ENCODE measurements at places on chromosomes 6 and 20.
A peak's percentile ranks its signal among the peaks of the same experiment; 100 is the strongest.

- DNase-seq = no peak
These were observed 50.4 kb upstream of the MPC1 start for GRCh38 chr6:166433096-166433495.

DNA sequence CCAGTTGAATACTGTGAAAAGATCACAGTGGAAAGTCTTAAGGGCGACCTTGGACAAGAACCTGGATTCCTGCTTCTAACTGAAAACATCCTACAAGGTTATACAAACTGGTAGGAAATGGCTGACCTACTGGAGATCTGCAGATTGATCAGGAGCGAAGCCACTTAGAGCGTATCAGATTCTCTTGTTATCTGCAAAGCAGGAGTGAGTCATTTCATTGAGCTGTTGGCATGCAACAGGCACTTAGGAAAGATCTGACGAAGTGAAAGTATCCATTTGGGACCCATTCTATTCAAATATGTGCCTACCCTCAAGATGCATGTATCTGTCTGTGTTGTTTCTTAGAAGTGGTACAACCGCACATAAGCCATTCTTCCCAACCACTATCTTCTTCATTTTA is 131.2 kb upstream of the RIN2 start:
- DNase-seq = no peak

GRCh38 chr20:38275815-38276550 is 15.4 kb upstream of the KIAA1755 start:
- no peak for DNase-seq

DNA sequence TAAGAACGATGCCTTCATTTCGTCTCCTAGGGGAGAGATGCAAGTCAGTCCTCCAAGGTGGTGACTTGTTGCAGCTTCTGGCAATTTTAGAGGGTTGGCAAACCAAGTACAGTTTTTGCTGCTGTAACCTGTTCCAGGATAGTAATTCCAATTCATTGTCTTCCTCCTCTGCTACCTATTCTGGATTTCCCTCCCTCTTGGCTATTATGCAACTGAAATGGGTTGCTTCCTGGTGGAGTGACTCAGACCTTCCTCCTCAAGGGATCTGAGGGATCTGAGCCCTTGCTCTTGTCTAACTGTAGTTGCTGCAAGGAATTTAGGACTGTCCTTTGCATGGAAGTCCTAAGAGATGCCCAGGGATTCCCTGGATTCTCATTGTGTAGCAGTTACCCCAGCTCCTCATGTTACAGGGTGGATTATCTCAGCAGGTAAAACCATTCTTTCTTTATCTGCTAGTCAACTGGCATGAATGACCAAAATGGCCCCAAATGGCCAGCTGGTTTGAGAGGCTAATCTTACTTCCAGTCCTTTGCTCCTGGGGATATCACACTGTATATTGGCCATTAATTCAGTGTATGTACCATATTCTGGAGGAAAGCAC is 17.6 kb upstream of the ELMO2 start:
- DNase-seq = no peak

DNA sequence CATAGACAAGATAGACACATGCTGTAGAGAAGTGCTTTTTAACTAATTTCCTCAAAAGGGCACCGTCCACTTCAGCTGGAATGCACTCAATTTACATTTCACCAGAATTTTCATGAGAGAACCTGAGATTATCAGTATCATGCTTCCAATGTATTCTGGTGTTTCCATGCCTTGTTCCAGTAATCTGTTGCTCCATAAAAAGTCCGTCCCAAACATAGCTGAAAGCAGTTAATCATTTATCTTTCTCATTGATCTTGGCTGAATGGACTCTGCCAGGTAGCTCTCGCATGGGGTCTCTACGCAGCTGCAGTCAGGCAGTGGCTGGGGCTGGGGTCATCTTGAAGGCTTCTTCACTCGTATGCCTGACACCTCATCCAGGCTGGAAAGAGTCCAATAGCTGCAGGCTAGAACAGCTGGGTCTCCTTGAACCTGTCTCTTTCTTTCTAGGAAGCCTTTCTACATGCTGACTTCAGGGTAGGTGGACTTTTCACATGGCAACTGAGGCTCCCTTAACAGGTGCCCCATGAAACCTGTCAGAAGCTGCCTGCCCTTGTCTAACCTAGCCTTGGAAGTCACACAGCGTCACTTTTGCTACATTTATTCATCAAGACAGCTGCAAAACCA is 18.6 kb upstream of the COL12A1 start:
- no peak for DNase-seq

GRCh38 chr20:51461306-51461705 is 81.2 kb downstream of the NFATC2 start:
- DNase-seq = no peak

GRCh38 chr6:128305228-128305627 is 215.2 kb downstream of the PTPRK start:
- DNase-seq = no peak

- DNase-seq = no peak
These were observed 44.0 kb upstream of the TRAM2 start for GRCh38 chr6:52620906-52621190.

GRCh38 chr6:108795814-108796213 is 52.4 kb upstream of the ARMC2 start:
- no peak for DNase-seq

DNA sequence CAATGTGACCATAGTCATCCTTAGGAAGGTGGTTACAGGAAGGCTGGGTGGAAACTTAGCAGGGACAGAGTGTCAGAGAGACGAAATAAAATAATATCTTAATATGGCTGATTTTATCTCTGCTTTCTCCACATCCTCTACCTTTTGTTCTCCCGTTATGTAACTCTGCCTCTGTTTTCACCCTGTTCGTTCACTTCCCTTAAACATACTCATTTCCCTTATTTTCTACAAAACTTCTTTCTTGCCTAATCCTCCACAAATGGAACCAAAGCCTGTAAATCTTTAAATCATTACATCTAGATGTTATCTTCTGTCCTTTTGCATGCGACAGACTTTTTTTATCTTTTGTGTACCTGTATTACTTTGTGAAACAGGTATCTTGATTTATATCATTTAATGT is 23.3 kb upstream of the CRIP3 start:
- no peak for DNase-seq

- DNase-seq = no peak
These were observed 53.1 kb downstream of the CPNE5 start for GRCh38 chr6:36786055-36786675.

- DNase-seq = peak; percentile 30
These were observed 14.5 kb upstream of the WFDC12 start for GRCh38 chr20:45138561-45139300.

DNA sequence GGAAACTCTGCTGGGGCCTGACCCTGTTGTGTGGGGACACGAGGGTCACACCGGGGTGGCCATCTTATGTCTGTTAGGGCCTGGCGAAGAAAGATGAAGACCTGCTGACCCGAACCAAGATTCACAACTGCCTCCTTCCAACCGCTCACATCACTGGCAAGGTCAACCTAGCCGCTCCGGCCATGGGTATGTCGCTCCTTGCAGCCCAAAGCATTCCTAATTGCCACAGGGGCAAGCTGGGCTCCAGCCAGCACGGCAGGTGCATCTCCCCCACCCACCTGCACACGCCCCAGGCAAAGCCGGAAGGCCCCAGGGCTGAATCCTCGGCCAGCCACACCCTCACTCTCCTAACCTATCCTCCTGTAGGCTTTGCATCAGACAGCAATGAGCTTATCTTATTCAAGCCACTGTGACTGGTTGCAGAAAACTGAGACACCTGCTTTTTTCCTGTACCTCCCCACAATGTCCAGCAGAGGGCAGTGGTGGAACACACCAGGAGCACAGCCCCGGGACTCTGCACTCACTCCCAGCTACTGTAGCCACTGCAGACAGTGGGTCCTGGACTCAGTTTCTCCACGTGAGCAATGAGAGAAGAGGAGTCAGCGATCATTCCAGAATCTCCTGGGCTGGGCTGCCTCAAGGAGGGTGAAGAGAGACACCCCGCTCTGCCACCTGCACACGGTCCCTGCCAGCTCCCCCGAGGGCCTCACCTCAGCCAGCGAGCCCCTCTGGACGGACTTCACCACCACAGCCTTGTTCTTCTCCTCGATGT is 170.2 kb downstream of the PREX1 start:
- DNase-seq = peak; percentile 35

GRCh38 chr20:47669152-47669425 is 116.2 kb downstream of the SULF2 start:
- DNase-seq = no peak

DNA sequence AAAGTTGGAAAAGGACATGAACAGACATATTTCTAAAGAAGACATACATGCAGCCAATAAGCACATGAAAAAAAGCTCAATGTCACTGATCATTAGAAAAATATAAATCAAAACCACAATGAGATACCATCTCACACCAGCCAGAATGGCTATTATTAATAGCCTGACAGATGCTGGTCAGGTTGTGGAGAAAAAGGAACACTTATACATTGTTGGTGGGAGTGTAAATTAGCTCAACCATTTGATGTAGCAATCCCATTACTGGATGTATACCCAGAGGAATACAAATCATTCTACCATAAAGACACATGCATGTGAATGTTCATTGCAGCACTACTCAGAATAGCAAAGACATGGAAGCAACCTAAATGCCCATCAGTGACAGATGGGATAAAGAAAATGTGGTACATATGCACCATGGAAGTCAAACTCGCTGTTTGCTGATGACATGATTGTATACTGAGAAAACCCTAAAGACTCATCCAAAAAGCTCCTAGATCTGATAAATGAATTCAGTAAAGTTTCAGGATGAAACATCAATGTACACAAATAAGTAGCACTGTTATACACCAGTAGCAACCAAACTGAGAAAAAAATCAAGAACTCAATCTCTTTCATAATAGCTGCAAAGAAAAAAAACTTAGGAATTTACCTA is 196.8 kb downstream of the ADGB start:
- no peak for DNase-seq

GRCh38 chr6:146149770-146150169 is 120.9 kb downstream of the GRM1 start:
- DNase-seq = no peak

DNA sequence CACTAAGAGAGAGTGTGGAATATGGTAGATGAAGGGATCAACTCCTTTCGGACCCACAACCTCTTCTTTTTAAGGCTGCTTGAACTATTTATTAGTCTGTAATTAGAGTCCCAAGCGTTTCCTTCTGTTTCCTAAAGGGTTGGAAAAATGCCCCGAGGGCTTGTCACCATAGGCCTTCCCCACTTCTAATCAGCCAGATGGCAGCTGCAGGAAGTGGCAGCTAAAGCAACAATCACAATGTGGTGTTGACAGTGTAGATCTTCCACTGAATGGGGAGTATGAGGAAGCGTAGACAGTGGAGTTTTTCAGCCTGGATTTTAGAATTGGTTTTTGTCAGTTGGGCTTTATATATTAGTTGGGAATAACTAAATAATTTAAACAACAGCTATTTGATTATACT is 40.6 kb downstream of the SLC35D3 start:
- DNase-seq = no peak

DNA sequence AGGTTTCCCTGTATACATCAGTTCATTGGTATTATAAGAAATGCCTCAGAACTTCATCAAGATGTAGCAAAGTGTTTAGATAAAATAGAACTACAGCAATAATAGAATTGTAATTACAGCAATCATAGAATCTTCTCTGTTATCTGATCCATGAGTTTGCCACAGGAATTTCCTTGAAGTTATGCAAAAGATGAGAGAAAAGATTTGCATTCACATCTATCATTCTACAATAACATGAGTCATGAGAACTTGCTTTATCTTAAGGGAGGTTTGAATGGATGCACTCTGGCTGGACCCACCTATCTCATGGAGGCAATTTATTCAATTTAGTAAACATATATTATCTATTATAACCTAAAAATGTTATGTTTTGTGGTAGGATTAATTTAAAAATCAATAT is 329.8 kb upstream of the EPHA7 start:
- no peak for DNase-seq

GRCh38 chr20:63435552-63435951 is 36.9 kb downstream of the KCNQ2 start:
- DNase-seq = no peak

GRCh38 chr6:5701174-5701573 is 305.6 kb downstream of the NRN1 start:
- DNase-seq = no peak

- no peak for DNase-seq
These were observed 5.7 kb downstream of the CUL7 start for GRCh38 chr6:43047998-43048397.

DNA sequence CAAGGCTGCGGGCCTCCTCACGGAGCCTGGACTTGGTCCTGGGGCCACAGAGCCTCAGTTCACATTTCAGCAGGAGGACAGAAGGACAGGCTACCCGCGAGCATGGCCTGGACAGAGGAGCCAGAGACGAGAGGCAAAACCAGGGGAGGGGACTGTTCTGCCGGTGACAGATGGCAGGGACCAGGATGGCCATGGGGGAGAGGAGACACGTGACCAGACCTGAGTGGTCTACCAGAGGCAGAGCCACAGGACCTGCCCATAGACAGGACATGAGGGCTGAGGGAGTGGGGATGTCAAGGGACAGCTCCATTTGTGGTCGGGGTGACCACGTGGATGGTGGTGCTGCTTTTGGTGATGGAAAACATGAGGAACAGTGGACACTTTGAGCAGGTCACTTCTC is 207.9 kb downstream of the NFATC2 start:
- DNase-seq = no peak

- peak; percentile 54 for DNase-seq
These were observed 94.1 kb downstream of the HIVEP2 start for GRCh38 chr6:142850679-142851423.

DNA sequence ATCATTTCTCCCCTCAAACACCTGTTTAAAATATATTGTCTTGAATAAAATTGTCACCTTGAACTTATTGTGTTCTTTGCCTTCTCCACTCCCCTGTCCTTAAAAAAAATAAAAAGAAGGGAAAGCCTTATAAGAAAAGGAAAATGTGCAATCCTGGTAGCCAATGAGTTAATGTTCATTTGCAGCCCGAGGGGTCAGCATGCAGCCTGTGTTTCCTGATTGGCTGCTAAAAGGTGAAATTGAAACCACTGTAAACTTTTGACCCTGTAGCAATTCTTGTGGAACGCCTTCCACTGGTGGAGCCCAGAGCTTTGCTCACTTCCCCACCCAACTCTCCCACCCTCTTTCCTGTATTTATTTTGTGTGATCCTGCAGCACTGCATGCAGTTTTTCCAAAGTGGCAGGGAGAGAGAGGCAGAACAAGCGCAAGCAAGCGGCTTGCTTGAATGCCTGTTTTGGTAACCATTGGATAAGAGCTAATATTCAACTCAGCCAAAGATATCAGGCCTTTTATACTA is 74.9 kb downstream of the NCOA3 start:
- no peak for DNase-seq

DNA sequence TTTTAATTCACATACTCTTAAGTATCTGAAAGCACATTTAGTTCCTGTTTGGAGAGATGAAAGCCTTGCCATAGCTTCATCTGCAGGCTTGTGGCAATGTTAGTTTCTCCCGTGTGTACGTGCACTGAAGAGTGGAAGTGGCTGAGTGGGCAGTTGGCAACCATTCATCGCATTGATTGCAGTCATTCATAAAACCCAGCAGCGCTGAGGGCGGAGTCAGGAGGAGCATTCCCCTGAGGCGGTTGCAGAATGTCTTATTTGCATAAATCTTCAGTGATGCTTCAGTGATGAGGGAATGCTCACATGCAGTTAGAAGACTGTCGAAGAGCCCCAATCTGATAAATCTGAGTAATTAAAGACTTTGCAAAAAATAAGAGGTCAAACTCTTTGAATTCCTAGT is 79.1 kb downstream of the RIMS1 start:
- no peak for DNase-seq

GRCh38 chr6:141552031-141552430 is 580.7 kb upstream of the GJE1 start:
- no peak for DNase-seq

- DNase-seq = no peak
These were observed 138.3 kb upstream of the INSM1 start for GRCh38 chr20:20229595-20229994.

GRCh38 chr6:136403110-136403980 is 113.7 kb upstream of the BCLAF1 start:
- DNase-seq = no peak
